ENCODE measurements at places on chromosomes 5 and 9.
A peak's percentile ranks its signal among the peaks of the same experiment; 100 is the strongest.

DNA sequence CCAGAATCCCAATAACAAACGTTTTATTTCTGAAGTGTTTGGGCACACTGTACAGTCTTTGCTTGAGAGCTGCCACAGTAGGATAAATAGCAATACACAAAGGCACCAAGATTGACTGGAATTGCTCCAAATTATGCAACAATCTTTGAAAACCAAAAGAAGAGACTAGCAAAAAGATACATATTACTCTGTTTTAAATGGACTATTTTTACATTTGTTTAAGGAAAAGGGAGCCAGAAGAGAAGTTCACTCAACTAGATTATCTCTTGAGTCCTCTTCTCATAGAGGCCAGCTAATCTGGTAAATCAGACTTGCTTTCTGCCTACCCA is 385.0 kb upstream of the SLC30A5 start:
- no peak for DNase-seq

GRCh38 chr9:29616844-29617243 is 2043.6 kb upstream of the C9orf72 start:
- no peak for DNase-seq

DNA sequence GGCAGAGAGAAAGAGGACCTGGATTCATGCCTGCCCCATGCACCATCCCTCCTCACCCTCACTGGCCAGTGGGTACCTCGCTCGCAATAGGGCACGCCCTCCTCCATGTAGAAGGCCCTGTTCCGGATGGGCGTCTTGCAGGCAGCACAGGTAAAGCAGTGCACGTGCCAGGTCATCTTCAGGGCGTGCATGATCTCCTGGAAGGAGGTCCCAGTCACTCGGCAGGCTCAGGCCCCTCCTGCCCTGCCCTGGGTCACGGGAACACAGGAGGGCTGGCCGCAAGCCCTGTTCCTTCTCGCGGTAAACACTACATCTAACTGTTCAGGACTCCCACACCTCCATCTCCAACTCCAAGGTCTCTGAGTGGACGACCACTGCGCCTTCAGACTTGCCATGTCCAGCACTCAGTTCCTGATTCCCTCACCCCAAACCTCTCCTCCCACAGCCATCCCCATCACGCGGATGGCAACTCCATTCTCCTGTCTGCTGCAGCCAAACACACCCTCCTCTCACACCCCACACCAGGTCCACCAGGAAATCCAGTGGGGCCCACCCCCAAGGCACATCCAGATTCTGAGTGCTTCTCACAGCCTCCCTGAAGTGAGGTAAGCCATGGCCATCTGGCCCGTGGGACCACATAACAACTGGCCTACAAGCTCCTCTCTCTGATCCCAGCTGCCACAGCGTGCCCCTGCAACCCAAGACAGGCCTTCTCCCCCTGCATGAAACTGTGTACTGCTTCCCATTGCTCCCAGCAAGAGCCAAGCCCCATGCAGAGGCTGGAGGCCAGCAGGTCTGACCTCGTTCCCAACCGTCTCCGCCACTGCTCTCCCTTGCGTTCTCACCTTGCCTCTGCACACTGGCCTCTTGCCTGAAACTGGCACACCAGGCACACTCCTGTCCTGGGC is 10.8 kb upstream of the DBN1 start:
- DNase-seq: no peak

GRCh38 chr5:57889558-57889957 is 406.9 kb upstream of the ACTBL2 start:
- DNase-seq: no peak

DNA sequence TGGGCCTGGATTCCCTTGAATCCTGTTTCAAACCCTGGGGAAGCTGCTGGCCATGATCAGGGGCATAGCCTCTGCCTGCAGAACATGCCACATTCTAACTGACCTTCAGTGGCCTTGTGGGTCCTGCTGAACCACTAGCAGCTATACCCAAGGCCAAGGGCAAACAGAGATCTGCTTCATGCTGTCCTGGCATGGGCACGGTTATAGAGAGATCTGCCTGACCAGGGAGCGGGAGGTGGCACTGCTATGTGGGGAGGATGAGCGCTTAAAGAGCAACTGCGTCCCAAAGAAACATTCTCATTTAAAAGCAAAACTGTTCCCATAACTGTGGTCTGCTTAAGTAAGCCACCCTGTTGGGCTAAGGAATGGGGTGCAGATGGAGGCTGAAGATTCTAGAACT is 36.5 kb upstream of the SYNPO start:
- no peak for DNase-seq

DNA sequence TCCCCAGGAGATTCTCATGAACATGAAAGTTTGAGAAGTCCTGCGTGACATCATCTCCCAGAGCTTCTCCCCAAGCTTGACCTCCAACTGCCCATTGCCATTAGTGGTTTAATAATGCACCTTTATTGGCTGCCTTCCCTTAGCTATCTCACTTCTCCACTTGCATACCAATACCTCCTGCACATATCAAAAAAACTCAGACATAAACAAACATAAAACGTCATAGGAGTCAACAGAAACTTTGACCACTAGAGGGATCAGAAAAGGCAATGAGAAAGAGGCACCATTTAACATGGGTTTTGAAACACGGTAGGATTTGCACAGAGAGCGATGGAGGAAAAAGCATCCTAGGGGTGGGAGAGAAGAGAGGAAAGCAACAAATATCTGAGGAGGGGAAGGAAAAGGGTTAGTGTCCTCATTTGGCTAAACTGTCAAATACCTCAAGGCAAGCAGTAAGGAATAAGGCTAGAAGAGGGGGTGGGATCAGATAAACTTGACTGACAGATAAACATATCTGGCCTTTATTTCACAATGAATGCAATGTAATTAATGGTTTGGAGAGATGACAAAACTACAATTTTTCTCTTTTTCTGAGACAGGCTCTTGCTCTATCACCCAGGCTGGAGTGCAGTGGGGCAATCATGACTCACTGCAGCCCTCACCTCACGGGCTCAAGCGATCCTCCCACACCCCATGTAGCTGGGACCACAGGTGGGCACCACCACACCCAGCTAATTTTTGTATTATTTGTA is 27.0 kb downstream of the GNAQ start:
- no peak for DNase-seq

- no peak for DNase-seq
Observed at GRCh38 chr5:84709075-84709474, 324.4 kb upstream of the EDIL3 start.

- DNase-seq: peak; percentile 50
Observed at GRCh38 chr9:113228130-113228665, 6.9 kb downstream of the SLC31A1 start.

GRCh38 chr5:116374434-116374852 is 200.2 kb downstream of the SEMA6A start:
- DNase-seq: no peak

DNA sequence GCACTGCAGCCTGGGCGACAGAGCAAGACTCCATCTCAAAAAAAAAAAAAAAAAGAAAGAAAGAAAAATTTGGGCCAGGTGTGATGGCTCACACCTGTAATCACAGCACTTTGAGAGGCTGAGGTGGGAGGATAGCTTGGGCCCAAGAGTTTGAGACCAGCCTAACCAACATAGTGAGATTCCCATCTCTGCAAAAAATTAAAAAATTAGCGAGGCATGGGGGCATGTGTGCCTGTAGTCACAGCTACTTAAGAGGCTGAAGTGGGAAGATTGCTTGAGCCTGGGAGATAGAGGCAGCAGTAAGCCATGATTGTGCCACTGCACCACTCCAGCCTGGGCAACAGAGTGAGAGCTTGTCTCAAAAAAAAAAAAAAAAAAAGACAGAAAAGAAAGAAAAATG is 2.9 kb upstream of the SIT1 start:
- no peak for DNase-seq

- DNase-seq: no peak
Observed at GRCh38 chr9:37650299-37650872, 368 bp upstream of the FRMPD1 start.

DNA sequence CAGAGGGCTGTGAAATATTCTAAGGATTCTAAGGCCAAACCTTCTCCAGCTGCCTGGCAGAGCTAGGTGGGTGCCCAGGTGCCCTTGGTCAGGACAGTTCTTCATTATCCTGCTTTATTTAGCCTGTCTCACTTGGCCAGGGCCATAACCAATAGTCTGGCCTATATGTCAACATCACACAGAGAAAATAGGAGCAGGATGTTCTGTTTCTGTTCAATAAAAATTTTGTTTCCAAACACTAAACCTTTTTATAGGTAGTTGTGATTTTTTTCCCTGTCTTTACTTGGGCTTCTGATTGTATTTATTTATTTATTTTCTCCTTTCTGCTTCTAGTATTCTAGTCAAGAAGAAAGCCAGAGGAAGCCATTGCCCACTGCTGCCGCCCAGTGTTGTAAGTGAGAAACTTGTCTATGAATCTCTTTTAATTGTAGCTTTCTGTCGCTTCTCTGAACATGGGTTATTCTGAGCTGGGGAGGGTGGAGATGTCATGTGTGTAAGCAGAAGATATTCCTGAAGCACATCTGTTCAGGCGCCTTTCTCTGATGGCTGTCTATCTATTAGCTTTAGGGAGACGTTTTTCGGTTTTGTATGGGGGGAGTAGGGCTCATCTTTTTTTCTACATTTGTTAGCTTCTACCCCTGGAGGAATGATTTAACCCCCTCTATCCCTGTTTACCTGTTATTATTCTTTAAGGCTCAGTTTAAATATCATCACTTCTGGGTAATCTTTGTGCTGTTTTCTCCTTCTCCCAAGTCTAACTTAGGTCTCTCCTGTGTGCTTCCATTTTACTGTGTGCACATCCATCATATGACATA is 97.1 kb downstream of the UNC13B start:
- DNase-seq: peak; percentile 67

- no peak for DNase-seq
Observed at GRCh38 chr9:89871871-89872331, 267.1 kb downstream of the GADD45G start.

- no peak for DNase-seq
Observed at GRCh38 chr9:3205421-3206095, 320.2 kb downstream of the RFX3 start.

- no peak for DNase-seq
Observed at GRCh38 chr5:116654925-116655324, 80.3 kb upstream of the SEMA6A start.

DNA sequence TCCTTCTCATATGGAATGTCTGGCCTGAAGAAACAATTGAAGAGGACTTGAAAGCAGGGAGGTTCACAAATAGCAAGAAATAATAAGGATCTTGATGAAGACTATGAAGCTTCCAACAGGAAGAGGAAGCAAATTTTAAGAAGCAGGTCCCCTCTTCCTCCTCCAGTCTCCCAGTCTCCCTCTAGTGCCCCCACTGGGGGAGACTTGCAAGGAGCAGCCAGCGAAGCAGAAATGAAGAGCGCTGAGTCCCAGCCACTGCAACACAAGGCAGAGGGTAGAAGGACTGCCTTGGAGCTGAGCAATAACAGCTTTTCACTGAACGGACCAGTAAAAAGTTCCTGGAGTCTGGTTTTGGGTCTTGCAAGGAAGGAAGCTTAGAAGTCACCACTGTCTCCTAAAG is 32.6 kb upstream of the ACO1 start:
- no peak for DNase-seq

- DNase-seq: no peak
Observed at GRCh38 chr9:106632621-106633020, 230.3 kb upstream of the ZNF462 start.

DNA sequence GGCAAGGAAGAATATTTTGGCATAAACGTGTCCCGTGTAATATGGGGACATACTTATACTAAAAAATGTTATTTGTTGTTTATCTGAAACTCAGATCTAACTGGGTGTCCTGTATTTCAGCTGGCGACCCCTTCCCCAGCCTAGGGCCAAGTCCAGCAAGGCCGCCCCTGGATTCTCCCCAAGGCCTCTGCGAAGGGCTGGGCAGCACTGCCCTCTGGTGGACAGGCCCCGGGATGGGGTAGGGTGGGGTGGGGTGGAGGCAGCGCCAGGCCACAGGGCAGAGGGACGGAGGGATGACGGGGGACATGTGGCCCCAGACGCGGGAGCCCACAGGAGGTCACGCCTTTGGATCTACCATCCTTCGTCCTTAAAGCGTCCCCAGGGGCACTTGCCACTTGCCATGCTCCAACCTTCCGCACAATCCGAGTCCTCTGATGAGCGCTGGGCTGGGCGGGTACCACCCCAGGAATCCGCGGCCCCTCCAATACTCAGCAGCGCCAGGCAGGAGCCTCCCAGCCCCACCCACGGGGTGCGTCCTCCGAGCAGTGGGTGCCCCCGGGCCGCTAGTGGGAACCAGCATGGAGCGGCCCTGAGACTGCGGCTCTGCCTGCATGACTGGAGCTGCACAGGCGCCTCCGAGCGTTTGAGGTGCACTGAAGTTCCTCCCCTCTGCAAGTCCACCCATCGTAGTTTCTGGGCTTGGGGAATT is 7.1 kb upstream of the AGPAT2 start:
- no peak for DNase-seq

DNA sequence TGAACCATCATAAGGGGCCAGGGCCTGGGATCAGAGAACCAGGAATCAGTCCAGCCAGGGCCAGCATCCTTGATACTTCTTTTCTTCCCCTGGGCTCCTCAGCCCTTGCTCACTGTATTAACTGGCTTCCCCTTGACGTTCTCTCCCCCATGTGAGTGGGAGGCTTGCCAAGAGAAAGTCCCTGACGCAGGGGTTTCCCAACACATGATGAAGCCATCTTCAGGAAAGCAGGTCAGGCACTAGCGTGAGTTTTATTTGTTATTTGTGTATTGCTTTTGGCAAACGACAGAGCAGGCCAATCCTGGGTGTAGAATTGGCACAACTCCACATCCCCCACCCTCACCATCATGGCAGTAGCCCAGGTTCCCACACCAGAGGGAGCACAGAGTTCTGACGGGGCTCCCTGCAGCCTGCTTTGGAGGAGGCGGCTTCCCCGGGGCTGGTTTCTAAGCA is 165.5 kb upstream of the NFIL3 start:
- no peak for DNase-seq

DNA sequence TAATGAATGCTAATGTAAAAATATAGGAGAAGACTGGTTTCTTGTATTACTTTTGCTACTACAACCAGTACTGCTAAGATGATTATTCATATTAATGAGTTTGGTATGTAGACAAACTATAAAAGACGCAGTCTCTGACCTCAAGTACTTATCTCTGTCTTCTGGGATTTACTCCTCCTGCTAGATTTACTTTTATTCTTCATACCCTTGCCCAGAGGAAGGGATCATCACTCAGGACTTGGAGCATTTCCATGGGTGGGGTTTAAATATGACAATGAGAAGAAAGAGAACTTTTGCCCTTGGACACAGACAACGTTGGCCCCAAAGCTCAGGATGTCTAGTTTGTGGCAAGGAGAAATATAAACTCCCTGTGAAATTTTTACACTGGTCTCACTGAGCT is 126.1 kb downstream of the BNC2 start:
- DNase-seq: no peak

DNA sequence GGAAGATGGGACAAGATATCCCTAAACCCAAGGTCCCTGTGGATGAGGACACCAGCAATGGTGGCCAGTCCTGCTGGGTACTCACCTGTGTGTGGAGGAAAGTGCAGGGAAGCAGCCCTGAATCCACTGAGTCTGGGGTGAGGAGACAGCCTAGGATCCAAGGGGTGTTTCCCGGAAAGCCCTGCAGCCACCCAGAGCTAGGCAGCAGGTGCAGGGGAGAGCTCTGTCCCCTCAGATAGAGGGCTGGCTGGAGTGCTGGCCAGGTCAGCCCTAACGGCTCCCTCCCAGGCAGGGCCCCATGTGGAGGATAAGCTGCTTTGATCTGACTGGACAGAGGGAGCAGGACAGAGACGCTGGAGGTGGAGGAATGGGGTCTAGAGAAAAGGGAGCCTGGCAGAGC is 344.7 kb upstream of the IRX4 start:
- DNase-seq: no peak

GRCh38 chr9:133602277-133602676 is 6.9 kb downstream of the FAM163B start:
- DNase-seq: no peak

- DNase-seq: no peak
Observed at GRCh38 chr5:57650360-57651069, 167.9 kb upstream of the ACTBL2 start.
